ENCODE measurements at places on chromosomes 3 and 15. TPM values are rescaled to one million over a fixed set of nuclear protein-coding genes. Genes with fewer than 3 reads are reported as not detected.

SPTBN5 gene
- total RNA-seq: 0.38 TPM

STXBP5L gene
- under 0.01 TPM for total RNA-seq

H1-8 gene
- total RNA-seq: not detected

ULK4 gene
- total RNA-seq: 21.7 TPM

COLQ gene
- total RNA-seq: under 0.01 TPM
